ENCODE measurements at places on chromosomes 12 and 14.

- DNase-seq, result no peak
Observed at GRCh38 chr14:88960496-88960895, 136.0 kb downstream of the TTC8 start.

- DNase-seq, result no peak
Observed at GRCh38 chr12:51897181-51897580, 9.3 kb downstream of the ANKRD33 start.

GRCh38 chr14:61653507-61653906 is 41.8 kb upstream of the HIF1A start:
- peak; percentile 70 for DNase-seq

DNA sequence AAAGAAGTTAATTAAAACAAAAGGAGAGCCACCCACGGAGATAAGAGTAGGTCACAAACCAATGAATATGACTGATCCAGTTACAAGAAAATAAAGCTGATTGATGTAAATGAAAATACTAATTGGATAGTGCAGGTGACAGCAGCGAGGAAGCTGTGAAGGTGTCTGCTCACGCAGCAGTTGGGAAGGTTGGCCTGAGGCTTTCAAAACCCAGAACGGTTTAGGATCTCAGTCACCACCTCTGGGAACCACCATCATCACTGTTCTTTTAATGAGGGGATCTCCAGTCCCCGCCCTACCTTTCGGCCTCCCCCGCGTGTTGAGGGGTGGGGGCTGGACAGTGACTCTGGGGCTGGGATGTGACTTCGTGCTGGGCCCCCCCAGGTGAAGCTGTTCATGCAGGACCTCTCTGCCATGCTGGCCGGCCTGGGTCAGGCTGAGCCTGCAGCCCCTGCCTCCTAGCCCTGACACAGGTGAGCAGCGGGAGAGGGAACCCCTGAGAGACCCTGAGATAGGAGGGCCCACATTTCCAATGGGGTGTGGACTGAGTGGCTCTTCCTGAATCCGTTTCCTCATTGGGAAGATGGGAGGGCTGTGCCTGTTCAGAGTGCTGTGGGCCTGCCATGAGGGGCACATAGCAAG is 7.8 kb downstream of the CFAP73 start:
- no peak for DNase-seq

- no peak for DNase-seq
Observed at GRCh38 chr12:116771651-116772050, 33.5 kb downstream of the RNFT2 start.

DNA sequence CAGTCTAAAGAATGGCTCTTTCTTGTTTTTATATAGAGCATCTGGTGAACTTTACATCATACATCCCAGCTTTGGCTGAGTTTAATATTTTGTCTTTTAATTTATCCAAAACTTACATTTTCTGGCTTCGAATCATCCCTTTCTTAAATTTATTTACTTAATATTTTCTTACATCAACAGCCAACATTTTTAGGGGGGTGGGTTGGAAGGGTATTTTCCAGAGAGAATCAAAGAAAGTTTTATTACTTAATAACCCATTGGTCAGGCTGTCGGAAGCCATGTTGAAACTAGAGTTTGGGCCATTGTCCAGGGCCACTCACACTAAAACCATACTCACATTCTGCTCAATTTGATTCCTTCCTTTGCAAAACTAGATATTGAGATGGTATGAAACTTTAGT is 220.2 kb downstream of the AEBP2 start:
- no peak for DNase-seq

GRCh38 chr12:101608301-101609133 is 13.7 kb downstream of the MYBPC1 start:
- no peak for DNase-seq

GRCh38 chr12:68497107-68497506 is 113.6 kb upstream of the RAP1B start:
- no peak for DNase-seq

DNA sequence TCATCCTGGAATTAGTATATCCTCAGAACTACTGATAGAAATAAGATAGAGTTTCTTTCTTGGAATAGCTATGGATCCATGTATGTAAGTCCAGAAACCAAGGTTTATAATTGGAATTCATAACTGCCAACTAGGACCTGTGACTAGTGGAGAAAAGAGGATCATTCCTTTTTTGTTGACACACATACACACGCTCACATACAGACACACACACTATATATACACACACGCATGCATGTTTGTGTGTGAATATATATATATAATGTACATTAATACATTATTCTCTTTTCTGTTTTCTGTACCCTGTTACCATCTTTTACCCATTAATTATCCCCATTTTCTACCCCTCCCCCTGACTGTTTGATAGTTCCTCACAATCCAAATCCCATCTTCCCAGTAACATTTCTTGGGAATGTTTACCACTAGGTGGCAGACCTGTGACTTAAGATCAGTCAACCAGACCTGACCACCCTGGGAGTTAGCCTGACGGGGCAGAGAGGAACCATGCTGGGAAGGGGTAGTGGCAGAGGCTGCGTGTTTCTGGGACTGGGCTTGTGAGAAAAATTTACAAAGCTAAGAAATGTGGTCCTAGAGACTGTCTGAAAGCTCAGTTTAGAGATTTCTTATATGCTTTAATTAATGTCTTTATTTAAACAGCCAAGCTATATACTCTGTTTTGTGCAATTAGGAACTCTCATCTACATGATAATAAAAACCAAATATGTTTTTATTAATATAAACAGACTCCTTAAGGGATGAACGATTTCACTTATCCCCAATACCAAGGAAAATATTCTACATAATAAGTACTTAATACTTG is 308.0 kb downstream of the PPFIA2 start:
- DNase-seq, result peak; percentile 9

DNA sequence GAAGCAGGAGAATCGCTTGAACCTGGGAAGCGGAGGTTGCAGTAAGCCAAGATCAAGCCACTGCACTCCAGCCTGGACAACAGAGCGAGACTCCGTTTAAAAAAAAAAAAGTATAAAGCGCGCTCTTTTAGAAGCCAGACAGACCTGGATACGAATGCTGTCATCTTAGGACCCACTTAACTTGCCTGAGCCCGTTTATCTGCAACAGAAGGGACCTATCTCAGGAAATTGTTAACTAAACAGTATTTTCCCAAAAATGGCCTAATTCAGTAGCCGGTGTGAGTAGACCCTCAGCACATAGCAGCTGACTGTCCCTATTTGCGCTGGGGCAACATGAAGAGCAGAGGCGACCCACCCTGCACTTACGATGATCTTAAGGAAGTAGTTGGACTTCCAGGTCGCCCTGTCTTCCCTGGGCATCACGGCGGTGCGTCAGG is 529 bp downstream of the RPLP0 start:
- DNase-seq, result no peak

DNA sequence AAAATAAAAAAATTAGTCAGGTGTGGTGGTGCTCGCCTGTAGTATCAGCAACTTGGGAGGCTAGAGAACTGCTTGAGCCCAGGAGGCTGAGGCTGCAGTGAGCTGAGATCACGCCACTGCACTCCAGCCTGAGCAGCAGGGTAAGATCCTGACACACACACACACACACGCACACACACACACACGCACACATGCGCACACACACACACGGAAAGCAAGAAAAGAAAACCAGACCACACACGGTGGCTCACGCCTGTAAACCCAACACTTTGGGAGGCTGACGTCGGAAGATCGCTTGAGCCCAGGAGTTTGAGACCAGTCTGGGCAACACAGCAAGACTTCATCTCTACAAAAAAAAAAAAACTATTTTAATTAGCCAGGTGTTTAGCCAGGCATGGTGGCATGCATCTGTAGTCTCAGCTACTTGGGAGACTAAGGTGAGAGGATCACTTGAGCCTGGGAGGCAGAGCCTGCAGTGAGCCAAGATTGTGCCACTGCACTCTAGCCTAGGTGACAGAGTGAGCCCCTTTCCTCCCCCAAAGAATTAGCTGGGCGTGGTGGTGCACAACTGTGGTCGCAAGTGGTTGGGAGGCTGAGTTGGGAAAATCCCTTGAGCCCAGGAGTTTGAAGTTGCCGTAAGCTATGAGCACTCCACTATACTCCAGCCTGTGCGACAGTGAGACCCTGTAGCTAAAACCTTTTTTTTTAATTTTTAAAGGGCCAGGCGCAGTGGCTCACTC is 44.5 kb downstream of the HECTD1 start:
- no peak for DNase-seq

- no peak for DNase-seq
Observed at GRCh38 chr12:40870981-40871380, 178.7 kb downstream of the CNTN1 start.

- no peak for DNase-seq
Observed at GRCh38 chr12:3667485-3667884, 85.4 kb downstream of the CRACR2A start.

DNA sequence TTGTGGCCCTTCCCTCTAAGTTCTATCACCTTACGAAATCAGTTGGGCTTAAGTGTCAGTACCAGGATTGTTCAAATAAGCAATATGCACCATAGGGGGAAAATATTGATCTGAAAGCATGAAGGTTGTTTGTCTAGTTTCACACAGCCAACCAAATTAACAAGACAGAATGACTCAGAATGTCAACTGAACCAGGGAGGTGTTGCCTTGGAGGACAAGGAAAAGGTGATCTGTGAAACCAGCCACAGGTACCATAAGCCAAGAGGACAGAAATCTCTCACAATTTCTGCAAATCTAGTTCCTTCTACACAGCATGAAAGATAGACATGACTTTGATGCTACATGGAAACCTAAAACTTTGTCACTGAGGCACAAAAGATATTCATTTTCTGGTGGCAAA is 297.9 kb downstream of the BCL11B start:
- DNase-seq, result no peak

DNA sequence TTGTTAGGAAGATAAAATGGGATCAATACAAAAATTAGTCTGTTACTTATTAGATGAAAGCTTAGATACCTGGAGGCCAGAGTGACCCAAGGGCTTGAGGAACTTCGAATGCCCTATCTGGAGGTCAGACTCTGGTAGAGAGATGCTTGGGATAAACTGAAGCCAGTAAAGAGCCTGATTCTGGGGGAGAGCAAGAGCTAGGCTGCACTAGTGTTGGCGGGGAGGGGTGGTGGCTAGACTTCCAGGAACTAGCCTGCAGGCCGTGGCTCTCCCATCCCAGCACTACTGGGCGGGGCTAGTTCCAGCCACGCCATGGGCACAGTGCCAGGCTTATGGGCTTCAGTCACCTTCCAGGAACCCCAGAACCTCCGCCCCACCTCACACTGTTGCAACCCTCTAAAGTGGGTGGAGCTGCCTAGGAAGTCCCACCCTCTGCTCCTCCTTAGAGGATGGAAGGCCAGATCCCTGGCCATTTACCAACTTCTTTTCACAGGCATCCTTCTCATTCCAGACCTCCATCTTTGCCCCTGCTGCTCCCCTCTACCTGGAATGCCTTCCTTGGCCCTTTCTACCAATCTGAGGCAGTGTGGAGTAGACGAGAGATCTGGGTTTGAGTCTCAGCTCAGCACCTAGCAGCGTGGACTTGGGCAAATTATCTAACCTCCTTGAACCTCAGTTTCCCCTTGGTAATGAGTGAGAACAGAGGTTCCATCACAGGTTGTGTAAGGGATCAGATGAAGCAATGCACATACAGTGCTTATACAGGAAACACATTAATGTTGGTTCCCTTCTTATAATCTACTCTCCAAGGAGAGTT is 6.3 kb upstream of the NFE2 start:
- no peak for DNase-seq

DNA sequence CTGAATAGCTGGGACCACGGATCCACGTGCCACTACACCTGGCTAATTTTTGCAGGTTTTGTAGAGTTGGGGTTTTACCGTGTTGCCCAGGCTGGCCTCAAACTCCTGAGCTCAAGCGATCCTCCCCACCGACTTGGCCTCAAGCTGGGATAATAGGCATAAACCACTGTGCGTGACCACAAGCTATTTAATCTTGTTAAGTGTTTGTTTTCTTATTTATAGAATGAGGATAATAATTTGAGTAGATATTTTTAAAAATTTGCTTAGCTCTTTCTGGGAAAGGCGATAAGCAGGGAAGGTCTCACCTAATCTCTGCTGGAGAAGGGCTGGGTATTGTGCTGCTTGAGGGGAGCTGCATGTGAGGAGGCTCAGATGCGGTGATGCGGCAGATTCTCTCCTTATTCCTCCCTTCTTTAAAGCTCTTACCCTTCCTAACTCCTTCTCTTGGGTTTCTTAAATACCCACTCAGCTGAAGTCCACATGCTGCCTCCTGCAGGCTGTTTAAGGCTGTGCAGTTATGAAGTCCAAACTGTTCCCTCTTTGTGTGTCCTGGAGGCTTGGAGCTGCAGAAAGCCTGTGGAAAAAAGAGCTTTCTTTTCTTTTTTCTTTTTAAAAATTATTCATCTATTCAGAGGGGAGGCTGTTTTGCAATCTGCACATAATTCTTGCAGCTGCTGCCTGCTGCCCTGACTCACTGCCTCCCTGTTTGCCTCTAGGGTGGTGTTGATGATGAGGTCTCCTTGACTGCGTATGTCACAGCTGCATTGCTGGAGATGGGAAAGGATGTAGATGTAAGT is 37.9 kb downstream of the A2ML1 start:
- peak; percentile 20 for DNase-seq

GRCh38 chr12:49684310-49684854 is 22.8 kb downstream of the FMNL3 start:
- DNase-seq, result no peak

DNA sequence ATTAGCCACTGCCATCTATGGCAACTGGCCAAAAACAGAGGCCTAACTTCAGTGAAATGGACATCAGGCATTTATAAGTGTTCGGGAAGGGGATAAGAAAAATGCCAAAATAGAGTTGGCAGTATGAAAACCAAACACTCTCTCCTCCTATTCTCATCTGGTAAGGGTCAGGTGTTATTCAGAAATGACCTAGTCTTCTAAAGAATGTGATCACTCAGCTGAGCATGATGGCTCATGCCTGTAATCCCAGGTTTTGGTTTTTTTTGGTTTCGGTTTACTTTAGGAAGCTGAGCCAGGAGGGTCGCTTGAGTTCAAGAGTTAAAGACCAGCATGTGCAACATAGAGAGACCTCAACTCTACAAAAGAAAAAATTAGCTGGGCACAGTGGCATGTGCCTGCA is 170.3 kb downstream of the GRIN2B start:
- no peak for DNase-seq

DNA sequence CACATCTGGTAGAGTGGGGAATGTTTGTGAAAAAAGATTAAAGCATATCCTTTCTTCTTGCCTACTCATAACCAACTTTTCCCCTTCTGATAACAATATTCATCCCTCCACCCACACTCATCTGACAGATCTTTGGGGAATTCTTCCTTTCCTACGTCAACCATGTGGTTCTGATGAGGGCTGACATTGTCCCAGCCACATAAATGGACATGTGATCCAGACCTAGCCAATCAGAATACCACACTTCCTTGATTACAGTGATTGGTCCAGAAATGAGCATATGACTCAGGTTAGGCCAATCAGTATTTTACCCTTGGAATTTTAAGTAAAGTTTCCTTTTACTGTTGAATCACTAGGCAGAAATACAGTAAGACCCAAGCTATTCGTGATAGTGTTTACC is 58.9 kb downstream of the GPR65 start:
- no peak for DNase-seq

All from HFFc6 (cell line).